ENCODE measurements at places on chromosomes 1 and 21.
A peak's percentile ranks its signal among the peaks of the same experiment; 100 is the strongest.

- DNase-seq = no peak
These were observed 31.6 kb upstream of the SOX13 start for GRCh38 chr1:204041232-204041767.

DNA sequence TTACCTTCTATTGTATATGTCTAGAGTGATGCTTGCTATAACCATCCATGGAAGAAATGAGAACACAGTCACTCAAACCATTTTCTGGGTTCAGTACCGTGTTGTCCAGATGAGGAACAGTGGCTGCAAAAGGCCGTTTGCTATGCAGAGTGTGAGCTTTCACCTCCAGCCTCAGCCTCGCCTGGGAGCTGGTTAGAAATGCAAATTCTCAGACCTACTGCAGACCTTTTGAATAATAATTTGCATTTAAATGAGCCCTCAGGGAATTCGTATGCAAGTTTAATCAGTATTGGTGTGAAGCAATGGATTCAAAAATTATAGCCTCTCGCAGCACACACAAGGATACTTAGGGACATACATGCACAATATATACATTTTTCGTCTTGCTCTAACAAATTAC, 24.1 kb downstream of the KCNJ15 start:
- DNase-seq = no peak

- DNase-seq = no peak
These were observed 416 bp upstream of the TNFRSF14 start for GRCh38 chr1:2555634-2556276.

DNA sequence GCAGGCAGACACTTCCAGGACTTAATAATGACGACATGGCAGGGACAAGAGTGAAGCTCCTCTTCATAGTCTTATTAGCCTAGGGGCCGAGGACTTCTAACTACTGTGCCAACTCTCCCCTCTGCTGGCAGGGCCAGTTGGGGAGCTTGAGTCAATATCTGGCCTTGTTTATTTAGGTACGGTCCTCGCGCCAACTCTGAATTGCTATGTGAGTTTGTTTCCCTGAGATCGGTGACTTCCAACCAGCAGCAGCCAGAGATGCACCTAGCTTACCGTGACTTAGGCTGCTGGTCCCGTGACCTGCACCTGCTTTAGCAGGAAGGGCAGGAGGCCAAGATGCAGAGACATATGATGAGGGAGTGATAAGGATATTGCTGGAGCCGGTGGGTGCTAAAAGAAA, 451.1 kb downstream of the PCP4 start:
- DNase-seq = no peak

- peak; percentile 53 for DNase-seq
These were observed 21.1 kb downstream of the IPO9 start for GRCh38 chr1:201850053-201850397.

- DNase-seq = peak; percentile 98
These were observed 10.7 kb downstream of the ENTREP3 start for GRCh38 chr1:155244368-155245162.

GRCh38 chr1:186093437-186093836, 281.6 kb downstream of the TPR start:
- DNase-seq = no peak

GRCh38 chr21:45853703-45854342, 127.7 kb upstream of the COL6A1 start:
- DNase-seq = no peak

DNA sequence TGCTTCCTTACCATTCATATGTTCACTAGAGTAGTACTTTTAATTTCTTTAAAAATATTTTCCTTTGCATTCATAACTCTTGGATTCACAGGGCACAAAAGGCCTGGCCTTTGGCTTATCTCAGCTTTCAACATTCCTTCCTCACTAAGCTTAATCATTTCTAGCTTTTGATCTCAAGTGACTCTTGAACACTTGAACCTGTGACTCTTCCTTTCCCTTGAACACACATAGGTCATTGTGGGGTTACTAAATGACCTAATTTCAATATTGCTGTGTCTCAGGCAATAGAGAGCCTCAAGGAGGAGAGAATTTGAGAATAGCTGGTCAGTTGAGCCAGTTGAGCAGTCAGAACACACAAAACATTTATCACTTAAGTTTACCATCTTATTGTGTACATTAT, 49.9 kb downstream of the COL11A1 start:
- no peak for DNase-seq

DNA sequence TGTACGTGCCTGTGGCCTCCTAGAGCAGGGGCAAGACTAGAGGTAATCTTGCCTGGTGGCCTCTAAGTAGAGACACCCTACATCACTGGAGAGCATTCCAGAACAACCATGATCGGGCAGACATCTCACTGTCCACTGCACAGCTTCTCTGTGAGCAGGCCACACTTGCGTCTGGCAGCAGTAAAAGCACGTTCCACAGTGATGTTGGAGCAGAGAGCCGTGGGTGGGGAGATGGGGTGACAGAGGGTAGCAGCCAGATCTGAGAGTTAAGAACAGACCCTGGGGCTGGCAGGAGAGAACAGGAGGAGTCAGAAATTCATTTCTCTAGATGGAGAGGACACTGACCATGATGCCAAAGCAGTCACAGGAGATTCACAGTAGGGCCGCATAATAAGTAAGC, 293.0 kb downstream of the HHAT start:
- no peak for DNase-seq

- no peak for DNase-seq
These were observed 398.8 kb downstream of the TBX15 start for GRCh38 chr1:118589238-118589846.

- no peak for DNase-seq
These were observed 124.9 kb upstream of the IRF2BP2 start for GRCh38 chr1:234734869-234735268.

DNA sequence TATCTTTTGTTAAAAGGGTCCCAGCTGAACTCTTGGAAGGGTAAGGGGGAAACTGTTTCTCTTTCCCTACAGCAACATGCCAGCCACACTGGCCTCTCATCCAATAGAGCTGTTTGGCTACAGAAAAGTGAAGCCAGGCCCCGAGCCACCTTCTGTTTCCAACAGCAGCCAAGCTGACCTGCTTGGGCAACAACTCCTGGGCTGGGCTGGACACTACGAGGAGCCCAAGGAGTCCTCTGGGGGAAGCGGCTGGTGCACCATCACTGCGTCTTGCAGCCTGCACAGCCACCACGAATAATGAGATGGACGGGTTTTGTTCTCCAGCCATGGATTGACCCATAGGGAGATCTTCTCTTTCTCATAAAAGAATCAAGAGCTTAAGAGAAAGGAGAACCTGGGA, 624.9 kb downstream of the NPHP4 start:
- no peak for DNase-seq

DNA sequence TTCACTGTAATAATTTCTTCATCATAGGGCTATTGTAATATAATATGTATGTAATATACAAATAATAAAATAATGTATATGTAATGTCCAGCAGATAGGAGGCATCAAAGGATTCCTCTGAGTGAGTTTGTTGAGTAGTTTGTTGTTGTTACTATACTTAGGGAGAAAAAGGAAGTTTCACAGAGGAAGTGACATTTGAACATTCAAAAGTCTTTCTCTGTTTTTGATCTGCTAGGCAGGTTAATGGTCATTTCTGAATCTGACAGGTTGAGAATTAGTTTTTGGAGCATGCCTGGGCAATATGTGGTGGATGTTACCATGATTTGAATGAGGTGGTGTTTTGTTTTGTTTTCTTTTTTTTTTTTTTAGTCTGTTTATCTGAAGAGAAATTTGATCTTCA, 102.1 kb downstream of the NRDC start:
- no peak for DNase-seq

DNA sequence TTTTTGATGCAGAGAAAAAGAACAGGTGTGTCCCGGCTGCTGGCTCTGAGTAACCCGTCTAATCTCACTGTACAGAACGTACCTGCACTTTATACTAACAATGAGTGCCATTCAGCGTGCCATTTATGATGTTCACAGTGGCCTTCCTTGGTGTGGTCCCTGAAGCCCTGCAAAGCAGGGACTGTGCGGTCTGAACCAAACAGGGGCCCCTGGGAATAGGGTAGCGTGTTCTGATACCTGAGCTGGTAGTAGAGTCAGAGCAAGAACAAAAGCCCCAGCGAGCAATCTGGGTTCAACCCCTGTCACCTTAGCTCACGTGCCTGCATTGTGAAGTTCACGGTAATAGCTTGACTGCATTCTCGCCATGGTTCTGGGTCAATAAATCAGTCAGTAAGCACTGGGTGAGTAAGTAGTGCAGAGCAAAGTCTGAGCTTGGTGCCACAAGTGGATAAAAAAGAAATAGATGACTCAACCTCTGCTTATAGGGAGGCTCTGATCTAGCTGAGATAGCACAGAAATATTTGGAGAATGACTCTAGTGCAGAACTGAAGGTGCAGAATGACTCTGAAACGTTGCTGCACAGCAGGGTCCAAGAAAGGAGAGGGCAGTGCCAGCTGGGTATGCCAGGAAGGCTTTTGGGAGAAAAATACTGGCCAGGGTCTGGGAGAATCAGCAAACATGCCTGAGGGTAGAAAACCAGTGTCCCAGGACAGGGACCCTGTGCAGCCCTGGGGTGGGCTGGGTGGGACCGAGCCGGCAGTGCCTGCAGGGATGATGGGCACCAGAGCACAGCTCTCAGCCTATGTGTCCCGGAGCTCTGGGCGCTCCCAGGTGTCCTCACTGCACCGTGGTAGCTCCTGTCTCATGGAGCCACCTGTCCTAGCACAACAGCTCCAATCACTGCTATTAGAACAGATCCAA, 125.9 kb downstream of the RHOU start:
- peak; percentile 61 for DNase-seq

- DNase-seq = no peak
These were observed 2.7 kb downstream of the DHRS3 start for GRCh38 chr1:12615159-12615864.

DNA sequence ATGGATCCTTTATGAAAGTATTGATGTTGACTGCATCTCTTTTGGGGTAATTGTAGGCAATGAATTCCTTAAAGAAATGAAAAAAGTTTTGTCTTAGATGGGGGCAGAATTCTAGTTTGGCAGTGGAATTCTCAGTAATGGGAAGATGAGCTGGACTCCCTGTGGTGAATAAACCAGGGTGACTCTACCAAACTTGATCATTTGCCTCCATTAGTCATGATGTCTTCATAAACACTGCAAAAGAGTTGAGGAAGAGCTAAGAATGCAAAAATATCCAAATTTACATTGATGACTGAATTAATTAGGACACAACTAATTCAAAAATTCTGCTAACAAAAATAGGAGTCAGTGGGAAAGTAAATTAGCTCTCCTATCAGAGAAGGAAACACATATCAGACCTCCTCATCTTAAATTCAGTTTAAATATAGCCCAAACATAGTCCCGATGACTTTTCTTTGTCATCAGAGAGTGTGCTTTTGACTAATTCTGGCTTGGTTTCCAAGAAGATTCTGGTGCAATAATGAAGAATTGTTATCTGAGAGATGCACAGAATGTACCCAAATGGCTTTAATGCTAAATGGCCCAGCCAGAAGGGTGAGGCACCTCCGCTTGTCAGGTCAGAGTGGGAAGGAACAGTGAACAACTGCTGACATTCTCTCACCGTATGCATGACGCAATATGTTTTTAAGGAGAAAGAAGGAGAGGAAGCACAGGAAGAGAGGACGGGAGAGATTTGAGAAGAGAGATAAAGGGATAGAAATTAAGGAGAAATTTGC, 525.1 kb downstream of the LMO4 start:
- DNase-seq = no peak

- DNase-seq = no peak
These were observed 239.1 kb downstream of the HLX start for GRCh38 chr1:221118176-221118937.

DNA sequence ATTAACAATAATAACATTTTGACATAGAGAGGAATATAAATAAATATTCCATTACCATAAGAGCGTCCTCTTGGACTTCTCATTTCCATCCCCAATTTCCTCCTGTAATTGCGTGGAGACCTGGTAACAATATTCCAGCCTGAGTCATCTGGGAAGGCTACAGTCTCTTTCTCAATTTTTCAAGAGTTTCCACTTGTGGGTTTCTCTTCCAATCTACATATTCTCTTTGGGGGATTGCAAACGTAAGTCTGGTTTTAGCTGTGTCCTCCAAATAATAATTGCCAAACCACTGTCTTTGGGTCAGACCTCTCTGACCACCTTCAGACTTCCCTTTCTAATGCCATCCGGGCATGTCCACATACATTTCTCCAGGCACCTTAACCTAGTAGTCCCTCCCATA, 124.5 kb upstream of the USP24 start:
- DNase-seq = no peak

DNA sequence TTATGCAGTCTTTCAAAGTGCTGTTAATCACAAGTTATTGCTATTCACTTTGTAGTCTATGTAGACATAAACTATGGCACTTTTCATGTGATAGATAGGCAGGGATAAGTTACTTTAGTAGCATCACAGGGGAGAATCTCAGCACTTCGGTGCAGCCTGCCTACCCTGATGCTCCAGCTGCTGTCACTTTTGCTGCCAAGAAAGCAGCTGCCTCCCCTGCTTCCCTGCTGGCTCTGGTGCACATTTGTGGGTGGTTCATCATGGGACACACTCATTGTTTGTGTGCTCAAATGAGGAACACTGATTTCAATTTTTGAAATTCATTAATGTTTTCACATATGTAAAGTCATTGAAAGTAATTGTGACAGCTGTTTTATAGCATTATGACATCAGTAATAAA, 272.6 kb downstream of the S1PR1 start:
- no peak for DNase-seq

DNA sequence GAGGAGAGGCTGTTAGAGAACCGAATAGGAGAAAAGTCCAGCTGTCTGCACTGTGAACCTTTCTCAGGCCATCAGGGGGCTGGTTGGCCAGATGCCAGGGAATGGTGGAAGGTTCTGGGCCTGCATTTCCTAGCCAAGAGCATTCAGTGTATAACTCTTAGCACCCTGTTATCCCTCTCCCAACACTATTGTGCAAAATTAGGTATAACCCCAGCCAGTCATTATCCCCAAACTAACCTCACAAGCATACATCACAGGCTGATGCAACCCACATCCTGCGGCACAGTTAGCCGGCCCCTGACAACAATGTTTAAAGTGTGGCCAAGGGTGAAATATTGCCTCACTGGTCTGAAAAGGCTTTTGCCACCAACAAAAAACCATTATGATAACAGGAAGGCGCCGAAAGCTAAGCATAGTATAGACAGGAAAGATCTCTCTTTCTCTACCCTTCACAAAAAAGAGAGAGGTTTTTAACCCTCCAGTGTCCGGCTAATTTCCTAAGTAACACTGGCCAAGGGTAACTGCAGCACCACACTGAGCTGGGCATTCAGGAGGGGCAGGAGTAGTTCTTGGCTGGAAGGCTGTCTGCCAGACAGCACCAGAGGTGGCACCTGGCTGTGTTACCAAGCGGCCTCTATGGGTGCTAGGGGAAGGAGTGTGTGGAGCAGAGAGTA, 77.3 kb upstream of the BCAR3 start:
- DNase-seq = no peak

DNA sequence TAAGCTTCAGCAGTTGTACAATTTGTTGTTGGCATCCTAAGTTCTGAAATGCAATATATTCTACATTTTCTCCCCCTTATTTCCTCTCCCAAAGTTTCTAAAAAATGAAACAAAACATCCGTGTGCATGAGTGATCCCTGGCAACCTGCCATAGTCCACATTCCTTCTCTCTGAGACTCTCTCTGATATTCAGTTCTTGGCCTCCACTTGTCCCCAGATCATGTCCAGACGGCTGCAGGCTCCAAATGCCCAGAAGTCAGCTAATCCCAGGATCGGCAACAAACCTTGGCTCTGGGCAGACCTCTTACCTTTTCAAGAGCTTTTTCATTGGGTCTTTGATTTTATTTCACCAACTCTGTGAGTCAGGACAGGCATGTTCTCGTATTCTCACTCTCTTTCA, 187.8 kb downstream of the ETS2 start:
- DNase-seq = peak; percentile 58

Measured in amniotic stem cell (primary cell).